Stimulated activated CD4-positive, alpha-beta T cell treated with anti-CD3 and anti-CD28 coated beads, Interleukin-1b, Interleukin-23, amount 100 ng/mL, for 48 hours (primary cell): ENCODE measurements at places on chromosomes 7 and 10.

GRCh38 chr10:81953420-81953819 lies 78.4 kb downstream of the NRG3 start:
- DNase-seq = no peak

GRCh38 chr7:48728799-48729198 lies 195.5 kb upstream of the CDC14C start:
- DNase-seq = no peak

DNA sequence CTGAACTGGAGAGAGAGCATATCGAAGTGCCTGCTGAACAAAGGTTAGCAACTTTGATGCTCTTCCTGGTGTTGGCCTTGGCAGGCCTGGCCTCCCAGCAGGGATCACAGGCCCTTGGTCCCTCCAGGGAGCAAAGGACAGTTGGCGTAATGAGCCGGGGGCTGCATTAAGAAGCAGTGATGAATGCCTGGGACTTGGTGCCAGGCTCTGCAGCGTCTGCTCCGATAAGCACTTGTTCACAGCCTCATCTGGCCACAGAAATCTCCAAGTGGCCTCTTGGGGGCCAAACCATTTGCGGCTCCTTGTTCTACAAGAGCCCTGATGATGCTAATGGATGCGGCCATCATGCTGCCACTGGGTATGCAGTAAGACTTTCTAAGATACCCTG lies 31.8 kb downstream of the CRHR2 start:
- no peak for DNase-seq

- no peak for DNase-seq
These were observed 18.1 kb downstream of the VIPR2 start for GRCh38 chr7:159126311-159127260.

DNA sequence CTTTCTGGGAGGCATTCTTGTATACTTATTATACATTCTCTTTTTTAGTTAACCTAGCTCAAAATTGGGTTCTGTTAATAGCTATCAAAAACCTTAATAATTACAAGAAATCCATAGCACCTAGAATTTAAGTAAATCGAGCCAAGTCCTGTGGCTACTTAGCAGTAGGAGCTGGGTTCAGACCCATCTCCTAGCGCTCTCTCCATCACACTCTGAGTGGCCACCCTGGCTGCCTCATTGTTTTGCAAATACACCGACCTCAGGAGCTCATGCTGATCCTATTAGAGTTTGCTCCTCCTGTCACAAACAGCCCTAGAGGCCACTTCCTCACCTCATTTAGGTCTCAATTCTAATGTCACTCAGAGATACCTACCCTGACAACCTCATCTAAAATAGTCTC lies 46.2 kb upstream of the OSBPL3 start:
- DNase-seq = no peak

DNA sequence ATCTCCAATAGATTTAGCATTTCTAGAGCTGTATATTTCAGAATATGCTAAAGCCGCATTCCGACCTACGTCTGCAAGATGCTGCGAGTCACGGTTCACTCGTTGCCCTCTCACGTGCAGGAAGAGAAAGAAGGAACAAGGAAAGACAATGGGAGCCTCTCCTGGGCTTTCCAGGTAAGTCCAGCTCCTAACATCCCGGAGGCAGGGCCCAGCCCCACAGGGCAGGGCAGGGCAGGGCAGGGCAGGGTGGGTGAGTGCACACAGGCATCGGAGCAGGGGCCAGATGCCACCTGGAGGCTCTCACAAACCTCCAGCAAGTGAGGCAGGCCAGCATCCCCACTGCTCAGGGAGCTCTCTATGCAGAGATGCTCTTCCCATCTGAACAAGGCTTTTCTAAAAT lies 50.8 kb downstream of the VOPP1 start:
- no peak for DNase-seq

DNA sequence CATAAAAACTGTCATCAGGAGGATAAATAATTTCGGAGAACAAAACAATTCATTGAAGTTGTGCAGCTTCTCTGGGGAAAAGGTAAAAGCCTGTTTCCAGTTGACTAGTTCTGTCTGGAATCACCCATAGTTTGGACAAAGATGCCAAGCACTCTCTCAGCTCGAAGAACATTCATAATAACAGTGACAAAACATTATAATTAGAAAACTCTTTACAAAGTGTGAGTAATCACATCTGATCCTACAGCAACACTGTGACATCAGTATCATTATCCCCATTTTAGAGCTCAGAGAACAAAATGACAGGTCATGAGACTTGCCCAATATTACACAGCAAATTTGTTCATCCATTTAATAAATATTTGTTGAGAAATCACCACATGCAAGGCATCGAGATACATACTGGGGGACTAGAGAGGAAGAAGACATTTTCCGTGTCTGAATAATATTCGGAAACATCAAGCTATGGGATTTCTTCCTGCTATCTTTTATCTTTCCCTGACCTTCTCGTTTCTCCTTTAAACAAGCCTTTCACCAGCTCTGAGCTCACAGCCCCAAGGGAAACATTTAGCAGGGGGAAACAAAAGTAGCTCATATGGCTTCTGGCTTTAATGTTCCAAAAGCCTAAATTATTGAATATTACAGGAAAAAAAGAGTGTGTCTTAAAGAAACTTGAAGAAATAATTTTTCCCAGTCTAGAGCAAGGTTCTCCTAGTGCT lies 123.3 kb upstream of the GHITM start:
- DNase-seq = no peak

DNA sequence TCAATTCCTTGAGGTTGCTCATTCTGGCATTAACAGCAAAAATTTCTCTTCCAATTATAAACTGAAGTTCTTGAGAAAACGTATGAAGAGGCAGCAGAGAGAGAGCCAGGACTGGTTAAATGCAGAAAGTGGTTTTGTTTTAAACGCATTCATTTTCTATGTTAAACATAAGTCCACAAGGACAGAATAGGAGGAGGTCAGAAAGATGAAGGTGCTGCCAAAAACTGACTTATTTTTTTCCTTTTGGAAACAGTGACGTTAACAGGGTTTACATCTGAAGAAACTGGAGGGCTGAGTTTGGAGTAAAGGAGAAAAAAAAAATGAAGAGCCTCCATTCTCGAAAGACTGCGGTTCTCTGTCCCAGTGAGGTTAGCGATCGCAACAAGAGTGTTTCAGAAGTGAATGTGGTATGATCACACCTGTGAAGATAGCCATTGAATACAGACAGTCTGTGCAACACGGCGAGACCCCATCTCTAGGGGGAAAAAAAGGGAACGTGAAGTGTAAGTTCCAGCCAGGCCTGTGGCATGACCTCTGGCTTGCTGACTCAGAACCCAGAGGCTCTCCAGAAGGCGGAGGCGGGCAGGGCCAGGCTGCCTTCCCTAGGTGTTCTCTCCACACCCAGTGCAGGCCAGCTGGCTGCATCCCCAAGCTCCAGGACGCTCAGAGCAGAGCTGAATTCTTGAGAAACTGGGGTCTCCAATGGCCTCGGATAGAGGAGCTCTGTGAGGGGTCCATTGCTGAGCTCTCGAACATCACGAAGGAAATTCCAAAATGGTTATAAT lies 84.0 kb downstream of the CHST15 start:
- DNase-seq = no peak

GRCh38 chr10:114678336-114678735 lies 20.3 kb upstream of the ABLIM1 start:
- DNase-seq = no peak

GRCh38 chr10:10532826-10533225 lies 484.8 kb upstream of the CELF2 start:
- DNase-seq = no peak

GRCh38 chr10:110504111-110504735 lies 6.5 kb downstream of the DUSP5 start:
- peak; percentile 71 for DNase-seq

GRCh38 chr7:98250789-98251188 lies 1.2 kb downstream of the TECPR1 start:
- DNase-seq = peak; percentile 53

- no peak for DNase-seq
These were observed 74.3 kb downstream of the POLL start for GRCh38 chr10:101513733-101514132.

DNA sequence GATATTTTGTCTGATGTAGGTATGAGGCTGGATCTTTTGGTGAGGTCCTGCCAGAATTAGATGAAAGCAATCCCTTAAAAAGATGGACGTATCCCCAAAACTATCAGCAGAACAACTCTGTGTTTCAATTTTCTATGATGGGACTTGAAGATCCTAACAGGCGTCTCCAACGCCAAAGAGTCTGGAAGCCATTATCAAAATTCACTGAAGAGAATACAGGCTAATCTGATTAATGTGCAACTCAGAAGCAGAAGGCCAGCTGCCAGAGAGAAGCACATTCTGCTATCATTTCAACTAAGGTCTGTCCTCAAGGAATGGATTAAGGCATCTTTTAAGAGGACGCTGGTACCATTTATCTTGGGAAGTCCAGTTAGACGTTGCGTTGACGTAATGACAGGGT lies 119.7 kb downstream of the FGFR2 start:
- no peak for DNase-seq

DNA sequence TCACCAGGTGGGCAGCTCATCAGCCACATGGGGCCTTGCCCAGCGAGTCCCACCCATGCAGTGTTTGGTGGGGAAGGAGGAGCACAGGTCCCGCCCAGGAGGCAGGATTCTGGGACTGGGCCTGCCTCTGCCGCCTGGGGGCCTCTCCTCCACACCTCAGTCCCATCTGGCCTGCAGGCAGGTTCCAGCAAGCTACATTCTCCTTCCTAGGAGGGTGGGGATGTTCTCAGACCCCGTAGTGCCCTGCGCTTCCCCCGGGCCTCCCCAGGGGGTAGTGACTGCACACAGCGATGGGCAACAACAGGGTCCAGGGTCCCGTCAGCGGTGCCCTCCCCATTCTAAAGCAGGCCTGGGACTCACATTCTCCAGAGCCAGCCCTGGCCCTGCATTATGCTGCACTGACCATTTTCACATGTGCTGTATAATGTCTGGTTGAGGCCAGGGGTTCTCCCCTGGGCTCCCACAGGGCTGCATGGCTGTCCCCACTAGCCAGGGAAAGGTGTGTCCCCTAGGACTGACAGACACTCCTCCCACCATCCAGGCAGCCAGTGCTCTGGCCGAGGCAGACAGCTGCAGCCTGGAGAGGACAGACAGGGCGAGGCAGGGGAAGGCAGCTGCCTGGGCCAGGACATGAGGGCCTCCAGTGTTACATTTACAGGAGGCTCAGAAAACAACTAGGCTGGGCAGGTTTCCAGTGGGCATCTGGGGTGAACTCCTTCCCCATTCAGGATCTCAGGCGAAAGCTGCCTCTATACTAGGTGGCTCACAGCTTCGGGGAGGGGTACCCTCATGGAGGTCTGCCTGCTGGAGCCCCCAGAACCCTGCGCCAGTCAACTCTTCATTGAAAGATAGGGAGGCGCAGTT lies 9.3 kb downstream of the RASGEF1A start:
- no peak for DNase-seq

DNA sequence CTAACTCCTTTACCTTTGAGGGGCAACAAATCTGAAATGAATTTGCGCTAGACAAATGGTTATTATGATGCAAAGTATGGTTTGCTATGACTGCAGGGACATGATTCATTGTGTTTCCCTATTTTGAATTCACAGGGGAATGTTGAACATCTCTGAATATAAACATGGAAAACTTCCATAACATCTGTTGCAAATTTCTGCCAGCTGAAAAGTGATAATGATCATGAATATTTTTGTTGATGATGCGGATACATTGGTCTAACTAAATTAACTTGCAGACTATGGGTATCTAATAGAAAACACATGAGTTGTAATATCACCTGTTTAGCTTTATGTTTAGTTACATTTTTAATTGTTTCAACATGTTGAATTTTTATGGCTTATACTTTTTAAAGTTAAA lies 1325.5 kb downstream of the REEP3 start:
- DNase-seq = no peak

- no peak for DNase-seq
These were observed 4.1 kb upstream of the VSIR start for GRCh38 chr10:71777213-71777985.

- no peak for DNase-seq
These were observed 196.0 kb upstream of the FZD8 start for GRCh38 chr10:35838054-35838453.

- DNase-seq = no peak
These were observed 193.2 kb downstream of the DNAJB6 start for GRCh38 chr7:157529768-157530560.

DNA sequence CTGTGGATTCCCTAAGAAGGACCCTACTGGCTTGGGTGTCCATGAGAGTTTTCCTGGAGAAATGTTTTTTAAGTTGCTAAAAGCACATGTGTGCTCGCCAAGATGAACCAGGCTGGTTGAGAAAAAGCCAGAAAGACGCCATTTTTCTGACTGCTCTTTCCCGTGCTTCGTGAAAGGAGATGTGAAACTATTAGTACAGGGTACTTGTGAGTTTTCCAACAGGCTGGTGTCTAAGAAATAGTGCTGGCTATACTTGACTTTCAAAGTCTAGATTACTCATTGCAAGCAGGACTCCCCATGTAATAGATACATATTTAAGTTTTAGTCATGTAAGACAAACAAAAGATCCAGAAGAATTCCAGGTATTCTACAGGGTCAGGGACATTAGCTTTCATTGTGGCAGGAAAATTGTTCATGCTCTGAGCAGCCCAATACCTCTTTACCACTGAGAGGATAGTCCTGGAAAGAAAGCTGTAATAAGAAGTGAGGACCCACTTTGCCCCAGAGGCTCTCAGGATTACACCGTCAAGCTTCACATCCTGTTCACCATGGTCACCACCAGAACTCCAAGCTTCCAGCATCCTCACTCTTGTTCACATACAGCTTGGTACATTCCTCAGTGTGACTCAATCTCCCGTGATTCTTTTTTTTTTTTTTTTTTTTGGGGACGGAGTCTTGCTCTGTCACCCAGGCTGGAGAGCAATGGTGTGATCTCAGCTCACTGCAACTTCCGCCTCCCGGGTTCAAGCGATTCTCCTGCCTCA lies 43.8 kb upstream of the ICA1 start:
- no peak for DNase-seq

DNA sequence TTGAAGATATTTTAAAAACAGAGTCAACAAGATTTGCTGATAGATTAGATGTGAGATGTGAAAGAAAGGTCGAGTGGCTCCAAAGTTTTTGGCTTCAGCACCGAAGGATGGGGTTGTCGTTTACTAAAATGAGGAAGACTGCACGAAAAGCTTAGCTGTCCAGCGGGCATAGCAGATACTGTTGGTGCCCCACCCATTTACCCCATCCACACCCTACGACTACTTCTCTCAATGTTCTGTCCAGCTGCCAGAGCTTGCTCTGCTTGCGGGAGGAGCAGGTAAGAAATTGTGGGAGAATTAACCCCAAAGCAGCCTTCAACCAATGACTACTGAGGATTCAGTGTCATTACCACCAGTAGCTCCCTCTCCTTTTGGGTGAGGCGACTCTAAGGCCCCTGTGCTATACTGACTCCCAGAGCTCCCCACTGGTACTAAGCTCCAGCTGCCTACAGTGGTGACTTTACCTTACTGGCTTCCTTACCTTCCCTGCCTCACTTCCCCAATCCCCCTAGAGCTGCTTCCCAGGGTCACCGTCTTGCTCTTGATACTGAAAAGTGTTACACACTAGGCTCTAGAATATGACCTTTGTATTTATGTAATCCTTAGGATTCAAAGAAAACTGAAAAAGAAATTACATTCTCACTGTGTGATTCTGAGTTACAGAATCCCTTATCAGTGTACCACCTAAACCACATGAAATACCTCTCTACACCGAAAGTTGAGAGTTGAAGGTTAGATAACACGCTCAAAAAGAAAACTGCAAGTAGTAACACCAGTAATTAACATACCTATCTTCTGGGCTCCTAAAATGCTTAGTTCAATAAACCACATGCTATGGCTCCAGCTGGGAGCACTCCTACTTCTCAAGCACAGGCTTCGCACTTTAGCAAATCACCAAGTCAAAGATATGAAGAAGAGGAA lies 22.3 kb downstream of the CACUL1 start:
- DNase-seq = no peak
